T follicular helper cell (primary cell): ENCODE measurements at places on chromosomes 3 and 15.

DNA sequence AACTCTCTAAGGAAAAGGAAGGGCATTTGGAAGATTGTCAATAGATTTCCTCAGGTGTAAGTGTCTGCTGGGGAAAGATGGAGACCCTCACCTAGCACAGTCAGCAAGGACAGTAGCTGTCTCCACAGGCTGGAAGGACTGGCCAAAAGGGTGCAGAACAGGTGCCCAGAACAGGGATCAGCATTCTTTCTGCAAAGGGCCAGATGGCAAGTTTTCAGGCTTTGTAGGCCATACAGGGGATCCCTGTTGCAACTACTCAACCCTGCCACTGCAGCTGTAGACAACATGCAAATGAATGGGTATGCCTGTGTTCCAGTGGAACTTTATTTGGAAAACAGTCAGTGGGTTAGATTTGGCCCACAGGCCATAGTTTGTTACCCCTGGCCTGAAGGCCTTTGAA is 8.1 kb downstream of the AGBL1 start:
- no peak for DNase-seq

GRCh38 chr3:64379221-64379620 is 154.0 kb upstream of the PRICKLE2 start:
- DNase-seq: no peak

GRCh38 chr15:36982430-36982829 is 117.9 kb downstream of the MEIS2 start:
- DNase-seq: no peak

- DNase-seq: no peak
These were observed 55.5 kb downstream of the FNDC3B start for GRCh38 chr3:172094621-172095557.

GRCh38 chr3:133274477-133274876 is 125.4 kb upstream of the BFSP2 start:
- no peak for DNase-seq
